Progenitor cell of endocrine pancreas (in vitro differentiated cells): ENCODE measurements at places on chromosomes 3 and 15.

DNA sequence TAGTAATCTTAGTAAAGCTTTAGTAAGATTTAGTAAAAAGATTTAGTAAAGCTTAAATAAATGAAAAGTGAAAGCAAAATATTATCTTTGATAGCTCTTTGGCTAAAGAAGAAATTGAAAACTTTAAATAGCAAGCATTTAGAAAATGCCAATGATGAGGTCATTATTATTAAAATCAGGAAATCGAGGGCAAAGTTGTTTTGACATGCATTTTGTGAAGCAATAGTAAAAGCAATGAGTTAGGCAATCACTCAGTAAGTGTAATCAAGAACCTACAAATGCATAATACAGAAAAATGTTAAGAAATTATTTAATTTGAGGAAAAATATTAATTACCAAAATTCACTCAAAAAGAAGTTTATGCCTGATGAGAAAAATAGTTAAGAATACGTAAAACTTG, 280.3 kb upstream of the MME start:
- no peak for DNase-seq

DNA sequence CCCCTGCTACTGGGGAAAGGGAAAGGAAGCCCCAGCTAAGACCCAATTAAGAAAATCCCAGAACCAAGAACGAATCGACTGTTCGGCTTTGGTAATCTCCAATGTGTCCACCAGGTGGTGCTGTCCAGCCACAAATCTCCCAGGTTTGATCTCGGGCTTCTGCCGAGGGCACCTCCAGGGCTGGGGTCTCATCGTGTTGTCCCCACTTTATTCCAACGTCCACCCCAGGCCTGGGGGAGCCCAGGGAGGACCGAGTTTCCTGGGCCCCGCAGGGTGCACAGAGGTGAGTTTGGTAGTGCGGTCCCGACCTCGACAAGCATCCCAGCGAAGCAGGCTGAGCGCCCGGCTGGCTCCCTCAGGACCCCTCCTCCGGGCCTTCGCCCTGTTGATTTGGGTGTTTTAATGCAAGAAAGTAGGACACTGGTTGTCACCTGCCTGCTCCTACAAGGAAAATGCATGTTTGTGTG, 185.1 kb downstream of the GOLGA6L6 start:
- no peak for DNase-seq

GRCh38 chr15:96323319-96324145, 7.0 kb upstream of the NR2F2 start:
- DNase-seq: no peak

DNA sequence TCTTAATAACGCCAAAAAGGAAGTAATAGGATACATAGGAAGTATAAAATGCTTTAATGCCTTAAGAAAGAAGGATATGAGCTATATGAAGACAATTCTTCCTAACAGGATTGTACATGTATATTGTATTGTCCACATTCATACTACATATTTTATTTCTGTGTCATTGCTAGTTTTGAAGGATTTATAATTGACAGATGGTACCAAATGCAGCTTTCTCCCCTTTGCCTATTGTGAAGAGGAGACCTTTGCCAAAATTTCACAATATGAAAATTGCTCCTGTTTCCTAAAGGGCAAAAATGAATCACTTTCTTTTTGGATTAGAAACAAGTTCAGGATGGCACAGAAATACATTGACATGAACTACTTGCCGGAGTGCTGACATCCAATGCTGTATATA, 34.8 kb upstream of the EOMES start:
- no peak for DNase-seq

- no peak for DNase-seq
These were observed 121.6 kb downstream of the EEFSEC start for GRCh38 chr3:128274837-128275236.

DNA sequence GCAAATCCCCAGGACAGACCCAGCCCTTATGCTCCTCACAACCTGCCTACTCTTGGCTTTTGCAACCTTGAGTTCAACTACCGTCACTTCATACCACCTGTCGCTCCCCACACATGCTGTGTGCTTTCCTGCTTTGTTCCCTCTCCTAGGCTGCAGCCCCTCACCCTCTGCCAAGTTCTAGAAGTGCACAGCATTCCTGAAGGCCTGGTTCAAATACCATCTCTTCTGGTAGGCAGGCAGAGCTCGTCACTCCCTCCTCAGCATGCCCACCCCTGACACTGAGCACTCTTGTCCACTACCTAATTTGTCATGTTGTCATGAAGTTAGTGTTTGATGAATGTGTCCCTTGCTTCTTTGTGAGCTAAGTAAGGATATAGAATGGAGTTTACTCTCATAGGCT, 129.6 kb downstream of the SEMA6D start:
- DNase-seq: no peak

- DNase-seq: no peak
These were observed 52.8 kb upstream of the THUMPD3 start for GRCh38 chr3:9310043-9310442.

GRCh38 chr15:101262551-101262950, 10.7 kb upstream of the CHSY1 start:
- no peak for DNase-seq

DNA sequence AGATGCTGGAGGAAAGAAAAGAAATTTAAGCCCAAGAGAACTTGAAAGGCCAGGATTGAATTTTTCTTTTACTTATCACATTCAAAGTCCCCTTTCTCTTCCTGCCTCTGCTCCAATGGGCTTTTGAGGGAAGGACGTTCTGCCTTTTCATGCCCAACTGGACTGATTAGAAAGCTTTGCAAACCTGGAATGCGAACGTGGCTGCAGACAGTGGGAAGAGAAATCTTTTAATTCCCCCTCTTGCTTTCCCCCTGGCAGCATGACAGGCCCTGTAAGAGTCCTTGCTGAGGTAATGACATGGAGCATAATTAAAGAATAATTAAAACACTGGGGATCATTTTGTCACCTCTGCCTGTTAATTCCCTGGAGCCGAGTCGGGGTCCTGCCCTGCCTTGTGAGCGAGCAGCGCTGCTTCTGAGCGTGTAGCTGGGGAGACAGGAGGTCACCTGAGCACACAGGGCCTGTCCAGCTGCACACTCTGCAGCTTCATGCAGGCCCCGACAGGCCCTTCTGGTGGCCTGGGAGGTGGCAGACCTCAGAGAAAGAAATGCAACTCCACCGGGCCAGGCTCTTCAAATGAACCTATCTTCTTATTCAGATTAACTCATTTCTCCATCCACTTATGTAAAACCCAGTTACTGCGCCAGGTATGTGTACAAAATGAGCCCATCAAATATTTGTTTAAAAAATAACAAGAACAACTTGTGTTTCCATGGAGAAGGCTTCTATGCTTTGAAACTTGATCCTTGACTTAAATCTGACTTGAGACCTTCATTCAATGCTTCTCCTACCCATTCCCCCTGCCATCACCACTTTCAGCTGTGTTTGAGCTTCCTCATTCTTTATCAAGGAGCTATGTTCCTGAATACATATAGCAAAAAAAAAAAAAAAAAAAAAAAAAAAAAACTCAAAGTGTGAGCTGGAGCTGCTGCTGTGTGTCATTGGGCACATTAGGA, 628.2 kb upstream of the CFAP20DC start:
- no peak for DNase-seq
